ENCODE measurements at places on chromosomes 6 and 20.

GRCh38 chr6:88455317-88455716 lies 289.2 kb upstream of the CNR1 start:
- no peak for DNase-seq

DNA sequence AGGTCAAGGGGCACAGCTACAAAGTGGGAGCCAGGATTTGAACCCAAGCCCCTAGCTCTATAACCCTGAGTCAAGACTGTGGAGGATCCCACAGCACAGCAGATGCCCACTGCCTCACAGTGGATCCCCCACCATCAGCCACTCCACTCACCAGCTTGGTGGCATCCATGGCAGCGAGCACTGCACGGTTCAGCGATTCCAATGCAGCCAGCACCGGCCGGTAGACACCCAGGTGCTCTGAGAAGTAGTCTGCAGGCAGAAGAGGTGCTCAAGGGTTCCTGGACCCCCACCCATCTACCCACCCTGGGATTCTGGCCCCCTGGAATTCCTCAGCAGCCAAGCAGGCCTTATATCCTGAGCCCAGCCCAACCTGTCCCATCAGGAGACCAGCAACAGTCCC lies 2.5 kb downstream of the ACTL10 start:
- no peak for DNase-seq

DNA sequence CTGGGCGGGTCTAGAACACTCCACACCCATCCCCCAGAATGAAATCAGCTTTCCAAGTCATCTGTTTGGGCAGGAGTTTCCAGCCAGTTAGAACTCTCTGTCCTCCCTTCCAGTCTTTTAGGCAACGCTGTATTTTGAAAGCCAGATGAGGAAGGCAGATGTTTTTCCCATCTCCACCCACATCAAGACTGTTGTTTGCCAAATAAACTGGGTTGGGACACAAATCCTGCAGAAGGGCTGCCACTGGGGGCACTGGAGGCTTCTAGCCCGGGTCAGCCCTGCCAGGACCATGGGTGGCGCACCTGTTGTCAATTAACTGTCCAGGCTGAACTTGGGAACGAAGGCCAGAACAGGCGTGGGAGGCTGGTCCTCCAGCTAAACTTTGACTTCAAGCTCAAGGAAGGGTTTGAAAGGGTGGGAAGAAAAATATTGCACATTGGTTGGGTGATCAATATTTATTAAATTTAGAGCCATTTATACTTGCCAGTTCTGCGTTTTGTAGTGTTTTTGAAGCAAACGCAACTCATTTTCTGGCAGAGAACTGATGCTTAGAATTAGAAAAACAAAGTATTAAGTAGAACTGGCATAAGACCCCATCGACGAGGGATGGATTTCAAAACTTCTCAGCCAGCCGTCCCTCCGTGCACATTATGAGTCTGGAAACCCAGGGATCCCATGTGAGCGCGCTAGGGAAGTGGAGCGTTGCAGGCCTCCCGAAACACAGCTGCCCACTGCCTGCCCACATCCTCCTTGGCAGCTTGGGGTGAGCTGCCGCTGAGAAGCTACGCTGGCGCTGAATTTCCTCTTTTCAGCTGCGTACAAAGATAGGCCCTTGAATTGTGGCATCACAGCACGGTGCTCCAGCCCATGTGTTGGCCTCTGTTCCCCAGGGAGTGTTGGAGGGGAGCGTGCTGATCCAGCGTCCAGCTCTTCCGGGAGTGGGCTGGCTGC lies 297.4 kb downstream of the QKI start:
- DNase-seq = peak; percentile 43

DNA sequence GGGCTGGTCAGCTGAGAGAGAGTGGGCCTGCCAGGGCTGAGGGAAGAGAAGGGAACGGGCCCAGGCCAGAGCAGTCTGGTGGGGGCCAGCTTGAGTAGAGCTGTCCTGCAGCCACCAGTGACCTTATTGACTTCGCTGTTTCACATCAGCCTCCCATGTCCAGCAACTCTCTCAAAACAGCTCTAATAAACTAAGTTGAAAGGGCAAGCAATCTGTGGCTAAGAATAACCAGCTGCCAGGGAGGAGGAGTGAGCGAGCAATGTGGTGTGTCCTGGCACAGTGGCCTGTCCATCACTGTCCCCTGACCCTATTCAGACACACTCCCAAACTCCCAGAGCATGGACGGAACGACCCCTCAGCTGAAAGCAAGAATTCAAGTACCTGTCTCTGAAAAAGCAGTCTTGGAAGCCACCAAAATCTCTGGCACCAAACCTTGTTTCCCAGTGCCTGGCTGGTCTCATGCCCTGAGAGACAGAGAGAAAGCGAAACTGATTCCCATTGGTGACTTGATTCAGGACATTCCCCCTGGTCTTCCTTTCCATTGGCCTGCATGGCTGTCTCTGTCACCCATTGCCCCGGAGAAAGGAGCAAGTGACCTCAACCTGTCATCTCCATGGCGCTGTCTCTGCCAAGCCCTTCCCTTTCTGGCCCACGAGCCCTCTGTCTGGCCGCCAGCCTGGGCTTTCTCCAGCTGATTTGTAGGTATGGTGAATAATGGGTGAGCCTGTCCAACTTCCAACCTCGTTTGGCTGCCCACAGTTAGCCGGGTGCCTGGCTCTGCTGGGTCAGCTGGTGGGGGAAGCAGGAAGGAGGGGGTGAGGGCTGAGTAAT lies at the start of gene DDO:
TSS of gene DDO (minus strand) at position 490 of the 831 bp plus-strand sequence. CDS start 2,113 bp downstream, outside the sequence.
- peak; percentile 92 for DNase-seq

GRCh38 chr6:135434991-135435390 lies 62.5 kb downstream of the AHI1 start:
- DNase-seq = no peak

DNA sequence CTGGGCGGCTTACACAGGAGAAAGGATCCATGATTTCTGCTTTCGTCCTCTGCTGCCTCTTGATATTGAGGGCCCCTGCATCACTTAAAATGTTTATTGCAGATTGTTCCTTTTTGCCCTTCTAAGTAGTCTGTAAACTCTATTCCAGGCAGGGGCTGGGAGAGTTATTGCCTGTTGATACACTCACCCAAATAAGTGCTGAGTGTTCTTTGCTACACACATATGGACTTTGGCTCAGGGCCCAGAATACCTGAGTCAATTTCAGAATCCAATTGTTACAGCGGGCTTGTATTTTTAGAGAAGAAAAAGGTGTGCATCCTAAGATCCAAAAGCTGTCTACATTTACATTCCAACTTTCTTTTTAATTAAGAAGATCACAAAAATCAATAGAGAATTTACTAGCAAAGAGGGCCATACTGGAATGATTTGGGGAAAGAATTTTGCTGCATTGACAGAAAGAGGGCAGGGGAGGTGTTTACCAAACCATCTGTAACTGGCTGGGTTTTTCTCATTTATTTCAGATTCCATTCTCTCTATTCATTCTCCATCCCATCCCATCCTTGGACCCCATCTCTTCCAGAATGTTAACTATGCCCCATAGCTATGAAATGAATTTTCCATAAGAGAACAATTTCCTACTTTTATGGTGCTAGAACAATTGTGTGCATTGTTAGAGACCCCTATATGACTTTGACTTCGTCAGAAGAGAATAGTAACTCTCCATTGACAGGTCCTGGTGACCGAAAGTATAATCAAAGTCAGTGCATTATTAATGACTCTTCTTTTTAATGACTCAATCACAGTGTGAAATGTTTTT lies 959.9 kb upstream of the FLRT3 start:
- DNase-seq = no peak

DNA sequence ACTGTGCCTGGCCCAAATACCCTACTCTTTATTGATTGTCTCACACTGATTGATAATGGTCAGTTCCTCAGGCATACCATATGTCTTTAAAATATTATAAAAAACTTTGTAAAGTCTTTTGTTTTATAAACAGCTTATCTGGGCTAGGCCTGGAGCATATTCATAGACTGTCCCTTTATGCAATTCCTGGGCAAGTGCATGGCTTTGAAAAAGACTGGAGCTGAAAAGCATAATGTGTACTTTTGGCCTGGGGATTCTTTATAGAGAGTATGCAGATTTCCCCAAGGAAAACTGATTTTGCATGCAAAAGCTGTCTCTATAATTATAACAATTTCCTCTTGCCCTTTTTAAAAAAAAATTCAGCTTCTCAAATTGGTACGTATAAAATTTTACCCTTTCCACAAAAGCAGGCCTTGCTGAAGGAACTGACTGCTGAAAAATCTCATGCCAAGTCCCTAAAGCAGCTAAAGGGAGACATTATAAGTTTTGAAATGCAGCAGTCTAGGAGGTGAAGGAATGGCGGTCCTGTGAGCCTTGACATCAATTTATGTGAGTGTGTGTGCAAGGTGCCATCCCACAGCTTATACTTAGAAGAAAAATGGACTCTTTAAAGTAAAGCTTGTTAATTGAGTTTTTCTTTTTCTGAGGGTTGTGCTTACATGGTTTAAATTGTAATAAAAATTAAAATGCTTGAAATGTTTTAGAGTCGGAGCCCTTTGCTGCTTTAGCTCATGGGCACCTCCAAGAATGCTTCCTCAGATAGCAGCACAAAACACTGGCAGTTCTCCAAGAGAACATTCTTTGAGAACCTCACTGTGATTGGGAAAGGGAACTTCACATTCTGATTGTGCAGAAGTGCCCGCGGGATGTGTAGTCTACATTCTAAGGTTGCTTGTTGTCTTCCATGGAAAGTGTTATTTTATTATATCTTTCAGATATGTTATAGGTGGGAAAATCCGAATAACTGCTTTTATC lies 43.9 kb downstream of the PLCB4 start:
- no peak for DNase-seq
